Panc1 (cell line): ENCODE measurements at places on chromosomes 7 and 10. TPM values are rescaled to one million over a fixed set of nuclear protein-coding genes. Genes with fewer than 3 reads are reported as not detected.

LRRC61 gene
- total RNA-seq = 13.8 TPM

TDRD1 gene
- total RNA-seq = not detected

CYP3A4 gene
- total RNA-seq = 0.15 TPM

DNA sequence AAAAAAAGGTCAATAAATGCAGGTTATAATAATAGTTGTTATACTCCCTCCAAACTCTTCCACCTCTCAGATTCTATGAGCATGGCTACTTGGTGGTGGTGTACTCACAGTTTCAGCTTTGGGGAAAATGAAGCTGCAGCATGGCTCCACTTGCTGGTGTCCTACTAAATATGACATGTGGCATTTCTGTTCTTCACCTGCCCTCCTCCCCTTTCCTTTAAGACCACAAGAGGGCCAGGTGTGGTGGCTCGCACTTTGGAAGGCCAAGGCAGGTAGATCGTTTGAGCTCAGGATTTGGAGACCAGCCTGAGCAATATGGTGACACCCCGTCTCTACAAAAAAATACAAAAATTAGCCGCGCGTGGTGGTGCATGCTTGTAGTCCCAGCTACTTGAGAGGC lies 101.1 kb downstream of the SLC37A3 start:
- no peak overlapping the region for H3K27ac ChIP-seq
- H3K4me1 ChIP-seq = no peaks in the 10 kb centered on the region
- no peak for DNase-seq
- H3K36me3 ChIP-seq = no peaks in the 10 kb centered on the region
- H3K4me3 ChIP-seq = no peak overlapping the region

GRCh38 chr7:33832271-33832721 lies 73.0 kb upstream of the BMPER start:
- no peak overlapping the region for H3K27ac ChIP-seq
- no peak overlapping the region for H3K4me3 ChIP-seq
- no peaks in the 10 kb centered on the region for H3K36me3 ChIP-seq

- H3K36me3 ChIP-seq = no peaks in the 10 kb centered on the region
- H3K4me3 ChIP-seq = no peak overlapping the region
- H3K27me3 ChIP-seq = no peaks in the 10 kb centered on the region
- no peak for DNase-seq
These were observed 135.6 kb downstream of the ATE1 start for GRCh38 chr10:121792198-121792597.

DNA sequence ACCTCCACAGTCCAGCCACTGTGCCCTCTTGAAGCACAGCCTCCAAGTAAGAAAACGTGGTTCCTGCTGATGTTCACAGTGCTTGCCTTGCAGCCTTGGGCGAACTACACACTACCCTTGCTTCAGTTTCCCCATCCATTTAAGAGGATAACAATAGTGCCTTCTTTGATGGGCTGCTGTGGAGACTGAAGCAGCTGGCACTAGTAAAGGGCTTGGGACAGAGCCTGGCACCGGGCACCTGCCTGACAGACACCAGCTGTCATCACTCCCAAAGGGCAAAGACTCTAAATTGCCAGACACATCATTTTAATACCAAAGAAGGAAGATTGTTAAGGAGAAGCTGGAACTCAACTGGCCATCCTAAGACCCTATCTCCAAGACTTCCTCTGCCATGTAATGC lies 3.1 kb upstream of the C10orf90 start:
- H3K4me3 ChIP-seq = no peak overlapping the region
- no peak for DNase-seq
- no peak overlapping the region for H3K27ac ChIP-seq
- H3K36me3 ChIP-seq = no peaks in the 10 kb centered on the region

GRCh38 chr7:90520484-90520883 lies 51.0 kb downstream of the PTTG1IP2 start:
- no peak for DNase-seq
- no peaks in the 10 kb centered on the region for H3K36me3 ChIP-seq
- no peaks in the 10 kb centered on the region for H3K4me1 ChIP-seq
- no peak overlapping the region for H3K4me3 ChIP-seq

GRCh38 chr7:147595042-147595441 lies 995.5 kb upstream of the C7orf33 start:
- no peak for DNase-seq
- no peak overlapping the region for H3K27ac ChIP-seq
- no peaks in the 10 kb centered on the region for H3K27me3 ChIP-seq
- H3K4me3 ChIP-seq = no peak overlapping the region

DNA sequence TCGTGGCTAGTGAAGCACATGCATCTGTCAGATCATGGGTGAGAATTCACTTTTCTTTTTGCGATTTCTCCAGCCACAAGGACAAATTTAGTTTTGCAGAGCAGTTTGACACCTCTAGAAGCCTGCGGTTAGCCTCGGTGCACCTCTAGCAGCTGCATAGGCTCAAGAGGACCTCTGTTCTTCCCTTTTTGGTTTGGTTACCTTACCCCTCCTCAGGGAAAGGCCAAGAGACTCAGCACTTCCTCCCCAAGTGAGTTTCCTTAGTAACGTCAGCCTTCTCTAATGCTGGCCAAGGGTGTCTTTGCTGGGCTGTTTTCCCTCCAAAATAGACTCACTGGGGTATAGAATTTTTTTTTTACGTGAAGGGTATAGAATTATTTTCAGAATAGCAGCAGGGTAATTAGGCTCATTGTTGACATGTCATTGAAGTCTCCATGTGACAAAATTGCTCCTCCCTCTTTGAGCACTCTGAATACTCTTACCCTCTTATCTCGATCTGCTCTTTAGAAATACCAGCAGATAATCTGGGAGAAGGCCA lies 97.8 kb downstream of the AUTS2 start:
- no peak overlapping the region for H3K4me3 ChIP-seq
- DNase-seq = no peak
- H3K27me3 ChIP-seq = no peaks in the 10 kb centered on the region; the same call in 1 of the 2 replicates
- H3K27ac ChIP-seq = no peak overlapping the region
- no peaks in the 10 kb centered on the region for H3K36me3 ChIP-seq
- no peaks in the 10 kb centered on the region for H3K4me1 ChIP-seq

DNA sequence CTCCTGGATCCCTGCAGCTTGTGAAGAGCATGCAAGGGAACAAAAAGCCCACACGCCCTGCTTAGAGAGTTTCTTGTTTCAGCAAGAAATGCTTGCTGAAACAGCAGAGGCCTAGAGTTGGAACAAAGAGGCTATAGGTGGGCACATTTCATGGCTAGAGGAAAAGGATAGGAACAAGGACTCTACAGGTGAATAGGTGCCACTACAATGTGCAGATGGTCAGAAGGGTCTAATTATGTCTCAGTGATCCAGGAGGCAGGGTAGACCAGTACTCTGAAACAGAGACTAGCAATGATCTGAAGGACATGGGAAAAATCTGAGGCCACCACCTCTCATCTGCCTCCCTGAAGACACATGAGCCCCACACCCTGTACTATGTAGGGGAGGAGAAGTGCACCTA lies 609.0 kb downstream of the REEP3 start:
- H3K4me3 ChIP-seq = no peak overlapping the region
- H3K27me3 ChIP-seq = no peaks in the 10 kb centered on the region; the same call in 1 of the 2 replicates
- no peak for DNase-seq
- no peak overlapping the region for H3K27ac ChIP-seq
- H3K4me1 ChIP-seq = no peaks in the 10 kb centered on the region
